Kasumi-1 (cell line): ENCODE measurements at places on chromosomes 11 and 22.

- DNase-seq: no peak
These were observed 108.6 kb downstream of the LARGE1 start for GRCh38 chr22:33811686-33812085.

- DNase-seq: no peak
These were observed 46.1 kb upstream of the PHF21B start for GRCh38 chr22:45055936-45056335.

DNA sequence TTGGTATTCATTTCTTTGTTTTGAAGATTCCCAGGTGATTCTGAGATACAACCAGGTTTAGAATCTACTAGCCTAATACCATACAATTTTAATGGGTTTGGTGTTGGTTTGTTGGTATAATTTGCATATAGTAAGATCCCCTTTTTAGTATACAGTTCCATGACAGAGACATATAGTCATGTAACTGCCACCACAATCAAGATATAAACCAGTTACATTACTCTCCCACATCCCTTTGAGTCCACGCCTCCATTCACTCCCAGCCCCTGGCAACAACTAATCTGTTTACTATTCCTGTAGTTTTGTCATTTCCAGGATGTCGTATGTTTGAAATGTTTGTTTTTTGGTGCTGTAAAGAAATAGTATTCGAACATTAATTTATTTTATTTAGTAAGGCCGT is 4.3 kb downstream of the ASRGL1 start:
- no peak for DNase-seq

GRCh38 chr11:74081428-74081827 is 72.5 kb upstream of the UCP3 start:
- no peak for DNase-seq

DNA sequence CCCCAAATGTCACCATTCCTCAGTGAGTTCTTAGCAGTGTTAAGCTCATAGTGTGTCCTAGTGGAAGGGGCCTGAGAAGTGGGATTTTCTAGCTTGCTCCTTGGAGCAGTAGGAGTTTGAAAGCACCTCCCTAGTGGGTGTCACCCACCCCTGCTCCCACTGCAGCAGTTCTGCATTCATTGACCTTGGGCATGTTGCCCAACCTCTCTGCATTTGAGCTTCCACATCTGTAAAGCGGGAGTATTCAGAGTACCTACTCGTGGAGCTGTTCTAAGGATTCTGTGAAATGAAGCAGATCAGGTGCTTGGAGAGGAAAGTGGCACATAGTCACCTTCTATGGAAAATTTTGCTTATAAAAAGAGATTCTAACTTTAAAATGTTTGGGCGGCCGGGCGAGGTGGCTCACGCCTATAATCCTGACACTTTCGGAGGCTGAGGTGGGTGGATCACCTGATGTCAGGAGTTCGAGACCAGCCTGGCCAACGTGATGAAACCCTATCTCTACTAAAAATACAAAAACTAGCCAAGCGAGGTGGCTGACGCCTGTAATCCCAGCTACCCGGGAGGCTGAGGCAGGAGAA is 16.9 kb downstream of the LMO2 start:
- DNase-seq: no peak

DNA sequence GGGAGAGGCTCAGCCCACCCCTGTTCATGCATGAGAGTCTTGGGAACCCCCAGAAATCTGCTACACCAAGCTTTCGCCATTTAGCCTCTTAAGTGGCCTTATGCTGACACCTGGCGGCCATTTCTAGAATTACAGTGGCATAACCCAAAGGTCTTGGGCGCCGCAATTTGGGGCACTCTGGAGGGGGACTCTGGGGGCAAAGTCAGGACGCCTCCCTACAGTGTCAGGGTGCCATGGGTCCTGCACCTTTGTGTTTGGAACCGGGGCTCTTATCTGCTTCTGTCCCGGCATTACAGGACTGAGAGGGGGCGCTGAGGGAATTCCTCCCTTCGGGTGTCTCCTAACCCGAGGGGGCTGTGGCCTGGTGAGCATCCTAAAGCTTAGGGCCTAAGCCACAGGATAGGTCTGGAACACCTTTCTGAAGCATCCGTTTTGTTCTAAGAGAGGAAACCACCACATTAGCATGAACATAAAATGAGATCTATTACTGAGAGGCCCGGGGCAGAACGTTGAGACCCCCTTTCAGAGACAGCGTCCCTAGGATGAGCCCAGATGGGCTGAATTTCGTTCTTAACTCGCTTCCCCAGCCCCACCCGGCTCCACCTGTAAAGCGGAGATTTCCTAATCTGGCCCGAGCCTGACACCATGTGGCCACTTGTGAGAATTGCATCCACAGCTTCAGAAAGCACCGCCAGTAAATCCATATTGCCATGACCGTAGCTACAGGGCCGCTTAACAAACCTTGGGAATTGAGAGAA is 9.3 kb downstream of the INS start:
- peak; percentile 87 for DNase-seq

GRCh38 chr11:130070846-130071200 is 1.1 kb downstream of the APLP2 start:
- DNase-seq: peak; percentile 68

DNA sequence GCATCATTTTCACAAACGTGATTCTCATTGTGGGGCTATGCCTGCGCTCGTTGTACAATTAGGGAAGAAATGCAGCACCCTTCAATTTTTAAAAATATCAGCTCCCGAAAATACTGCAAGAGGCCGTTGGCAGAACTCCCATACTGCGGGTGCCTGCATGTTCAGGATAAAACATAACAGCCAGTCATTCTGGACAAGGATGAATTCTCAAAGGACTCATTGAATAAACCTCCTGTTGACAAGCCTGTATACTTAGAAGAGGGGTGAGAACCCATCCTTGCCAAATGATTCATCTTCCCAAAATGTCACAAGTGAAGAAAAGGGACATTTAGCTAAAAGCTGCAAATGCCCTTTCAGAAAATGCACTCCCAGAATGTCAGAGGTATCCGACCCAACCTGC is 141.9 kb downstream of the CSNK2A3 start:
- DNase-seq: no peak

GRCh38 chr11:105179542-105180278 is 40.1 kb upstream of the CARD18 start:
- DNase-seq: no peak

GRCh38 chr11:129143335-129143734 is 48.8 kb downstream of the ARHGAP32 start:
- no peak for DNase-seq

DNA sequence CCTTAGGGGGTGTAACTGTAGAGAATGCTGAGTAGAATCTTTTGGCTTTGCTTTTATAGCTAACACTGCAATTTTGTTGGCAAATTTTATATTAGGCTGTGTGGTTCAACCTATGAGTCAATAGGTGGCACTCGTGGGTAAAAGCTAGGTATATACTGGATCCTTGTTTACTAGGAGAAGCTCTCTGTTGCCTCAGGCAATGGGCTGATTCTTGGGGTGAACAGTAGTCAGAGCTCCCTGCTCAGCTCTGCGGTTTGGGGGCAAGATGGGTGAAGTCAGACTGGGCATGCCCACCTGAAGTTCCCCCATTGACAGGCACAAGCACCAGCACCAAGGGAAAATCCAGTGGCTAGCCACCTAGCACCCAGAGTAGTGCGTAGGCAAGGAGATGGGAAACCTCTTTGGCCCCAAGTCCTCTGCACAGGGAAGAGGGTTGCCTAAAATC is 238.7 kb downstream of the FAM181B start:
- peak; percentile 33 for DNase-seq

- no peak for DNase-seq
These were observed 61.9 kb downstream of the ATG16L2 start for GRCh38 chr11:72876147-72876546.

- DNase-seq: no peak
These were observed 390 bp upstream of the FGF3 start for GRCh38 chr11:69819541-69820070.

GRCh38 chr11:76700177-76701100 is 29.9 kb upstream of the LRRC32 start:
- DNase-seq: peak; percentile 72

DNA sequence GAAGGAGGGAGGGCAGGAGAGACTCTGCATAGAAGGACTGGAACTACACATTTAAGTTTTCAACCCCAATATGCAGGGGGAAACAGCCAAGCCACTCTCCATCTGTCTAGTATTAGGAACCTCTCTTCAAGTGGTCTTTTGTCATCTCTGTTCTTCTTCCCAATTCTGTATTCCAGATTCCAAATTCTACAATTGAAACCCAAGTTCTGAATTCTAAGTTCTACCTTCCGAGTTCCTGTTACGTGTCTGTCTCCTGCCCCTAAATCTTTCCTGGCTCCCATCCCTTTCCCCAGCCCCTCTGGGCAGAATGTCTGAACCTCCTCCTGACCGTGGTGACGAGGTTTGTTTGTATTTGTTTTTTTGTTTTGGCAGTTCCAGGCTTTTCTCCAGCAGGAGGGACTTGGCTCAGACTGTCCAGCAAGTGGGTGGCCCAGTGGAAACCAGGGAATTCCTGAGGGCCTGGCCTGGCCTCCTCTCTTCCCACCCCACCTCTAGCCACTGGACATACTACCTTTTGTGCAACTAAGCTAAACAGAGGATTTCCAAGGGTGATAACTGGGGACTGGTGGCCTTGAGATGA is 1.6 kb upstream of the THOC5 start:
- no peak for DNase-seq

DNA sequence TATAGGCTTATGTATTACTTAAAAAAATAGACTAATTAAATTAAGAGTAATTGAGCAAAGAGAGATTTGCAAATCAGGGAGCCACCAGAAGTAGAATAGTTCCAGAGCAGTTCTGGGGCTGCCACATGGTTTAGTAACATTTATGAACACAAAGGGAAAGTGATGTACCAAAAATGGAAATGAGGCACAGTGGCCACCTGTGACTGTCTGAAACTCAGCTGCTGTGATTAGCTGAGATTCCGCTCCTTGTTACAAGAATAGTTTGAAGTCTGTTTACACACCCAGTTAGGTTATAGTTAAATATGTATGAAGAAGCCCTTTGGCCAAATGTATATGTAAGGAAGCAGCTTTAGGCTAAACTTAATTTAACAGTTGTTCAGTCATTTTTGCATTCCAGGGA is 901.5 kb upstream of the CHORDC1 start:
- no peak for DNase-seq
